ENCODE measurements at places on chromosomes 3 and 15. TPM values are rescaled to one million over a fixed set of nuclear protein-coding genes. Genes with fewer than 3 reads are reported as not detected.

RPSA gene
- total RNA-seq, result 890 TPM

SRP14 gene
- total RNA-seq, result 299 TPM

CAMK1 gene
- 50.9 TPM for total RNA-seq

MUC13 gene
- not detected for total RNA-seq

ACTR8 gene
- total RNA-seq, result 16.7 TPM

DPPA2 gene
- total RNA-seq, result not detected

HEMK1 gene
- total RNA-seq, result 6.5 TPM

NTRK3 gene
- 3.6 TPM for total RNA-seq

MANF gene
- 34.5 TPM for total RNA-seq

DNA sequence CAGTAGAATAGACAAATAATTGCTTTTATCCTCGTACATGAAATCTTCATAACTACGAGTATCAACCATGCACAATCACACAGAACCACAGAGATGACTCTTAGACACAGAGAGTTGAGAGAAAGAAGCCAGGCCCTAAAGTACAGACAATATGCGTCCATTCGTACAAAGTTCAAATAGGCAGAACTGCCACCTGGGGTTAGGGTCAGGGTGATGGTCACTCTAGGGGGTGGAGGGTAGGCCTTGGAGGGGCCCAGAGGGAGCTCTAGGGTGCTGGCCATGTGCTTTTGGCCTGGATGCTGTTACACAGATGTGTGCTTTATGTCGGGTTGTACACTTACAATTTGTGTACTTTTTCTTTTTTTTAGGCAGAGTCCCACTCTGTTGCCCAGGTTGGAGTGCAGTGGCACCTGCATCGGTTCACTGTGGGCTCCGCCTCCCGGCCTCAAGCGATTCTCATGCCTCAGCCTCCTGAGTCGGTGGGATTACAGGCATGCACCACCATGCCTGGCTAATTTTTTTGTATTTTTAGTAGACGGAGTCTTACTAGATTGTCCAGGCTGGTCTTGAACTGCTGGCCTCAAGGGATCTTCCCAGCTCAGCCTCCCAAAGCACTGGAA is 65.9 kb upstream of the KLF13 start:
- no peak for DNase-seq

DNA sequence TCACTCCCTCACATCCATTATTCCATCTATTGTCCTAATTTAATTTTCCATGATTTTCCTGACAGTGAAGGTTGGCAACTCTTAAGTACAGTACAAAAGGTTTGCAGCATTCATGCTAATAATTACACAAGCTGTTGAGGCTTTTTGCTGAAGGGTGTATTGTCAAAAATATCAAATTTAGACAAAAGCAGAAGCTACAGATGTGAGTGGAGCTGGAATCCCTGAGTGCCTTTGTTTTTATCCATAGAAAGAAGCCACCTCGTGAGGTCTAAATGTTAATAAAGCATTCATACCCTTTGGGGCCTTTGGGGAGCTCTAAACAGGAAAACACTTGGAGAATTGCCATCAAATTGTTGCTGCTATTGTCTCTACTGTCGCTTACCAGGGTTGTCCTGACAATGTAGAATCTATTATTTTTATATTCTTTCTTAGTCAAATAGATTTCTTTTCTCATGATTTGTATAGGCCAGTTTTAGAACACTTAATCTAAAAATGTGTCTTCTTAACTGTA is 185.8 kb upstream of the ROBO1 start:
- DNase-seq, result no peak

- DNase-seq, result no peak
Measured at GRCh38 chr3:100023595-100023994, 90.7 kb downstream of the FILIP1L start.

- DNase-seq, result no peak
Measured at GRCh38 chr3:121660356-121661171, at the start of gene HCLS1. TSS of gene HCLS1 (minus strand) at chr3:121660903. CDS start at chr3:121658347, 2,556 bp downstream.

DNA sequence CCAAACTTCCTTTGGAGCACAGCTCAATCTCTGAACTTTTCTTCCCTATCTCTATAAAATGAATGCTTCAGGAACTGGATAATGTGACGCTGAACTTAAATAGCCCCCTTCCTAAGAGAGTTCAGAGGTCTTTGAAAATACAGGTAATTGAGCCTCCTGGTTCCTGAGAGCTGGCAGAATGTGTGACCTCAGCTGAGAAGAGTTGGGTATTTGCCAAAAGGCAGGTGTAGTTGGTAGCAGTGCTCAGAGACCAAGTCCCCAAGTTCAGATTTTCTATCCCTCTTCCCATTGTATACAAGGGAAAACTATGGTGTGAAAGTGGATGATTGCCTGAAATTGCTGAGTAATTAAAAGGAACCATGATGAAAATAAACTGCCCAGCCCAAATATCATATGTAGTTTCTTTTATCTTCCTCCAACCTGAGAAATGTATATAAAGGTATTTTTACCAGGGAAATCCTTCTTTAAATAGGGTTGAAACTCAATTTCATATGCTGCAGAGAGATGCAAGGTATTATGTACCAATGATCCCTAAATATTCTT is 154.6 kb upstream of the ICE2 start:
- DNase-seq, result no peak

DNA sequence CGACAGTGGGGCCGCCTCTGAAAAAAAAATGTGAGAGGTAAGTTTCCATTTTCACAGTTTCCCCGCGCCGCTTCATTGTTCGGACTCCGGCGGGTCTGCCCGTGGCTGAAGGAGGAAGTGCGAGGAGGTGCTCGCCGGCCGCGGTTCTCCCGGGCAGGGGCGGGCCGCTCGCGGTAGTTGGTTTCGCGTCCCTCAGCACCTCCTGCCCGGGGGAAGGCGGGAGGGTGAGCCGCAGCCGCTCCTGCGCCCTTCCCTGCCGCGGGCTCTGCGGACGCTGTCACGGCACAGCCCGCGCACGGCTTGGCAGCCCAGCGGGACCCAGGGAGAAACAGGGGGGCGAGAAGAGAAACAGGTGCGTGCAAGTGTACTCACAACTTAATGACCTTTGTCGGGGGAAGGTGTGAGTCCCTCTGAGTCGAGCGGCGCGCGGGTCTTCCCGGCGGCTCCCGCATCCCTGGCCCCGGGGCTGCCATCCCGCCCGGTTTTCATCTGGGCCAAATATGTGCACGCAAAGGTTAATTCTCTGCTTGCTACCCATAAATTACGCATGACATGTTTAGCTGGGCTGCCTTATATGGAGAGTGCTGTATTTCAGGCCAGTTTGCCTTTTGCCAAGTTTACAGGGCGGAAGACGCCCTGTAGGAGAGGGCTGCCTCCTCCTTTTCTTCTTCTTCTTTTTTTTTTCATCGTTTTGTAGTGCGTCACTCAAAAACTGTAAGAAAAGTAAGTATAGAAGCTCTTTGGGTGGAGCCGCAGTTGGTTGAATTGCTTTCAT is 514 bp downstream of the MBNL1 start:
- no peak for DNase-seq

GRCh38 chr3:87088993-87089841 is 98.3 kb upstream of the VGLL3 start:
- no peak for DNase-seq

GRCh38 chr15:22942877-22943276 is 37.3 kb downstream of the CYFIP1 start:
- DNase-seq, result no peak

GRCh38 chr3:114428044-114428595 is 134.3 kb downstream of the TIGIT start:
- no peak for DNase-seq

DNA sequence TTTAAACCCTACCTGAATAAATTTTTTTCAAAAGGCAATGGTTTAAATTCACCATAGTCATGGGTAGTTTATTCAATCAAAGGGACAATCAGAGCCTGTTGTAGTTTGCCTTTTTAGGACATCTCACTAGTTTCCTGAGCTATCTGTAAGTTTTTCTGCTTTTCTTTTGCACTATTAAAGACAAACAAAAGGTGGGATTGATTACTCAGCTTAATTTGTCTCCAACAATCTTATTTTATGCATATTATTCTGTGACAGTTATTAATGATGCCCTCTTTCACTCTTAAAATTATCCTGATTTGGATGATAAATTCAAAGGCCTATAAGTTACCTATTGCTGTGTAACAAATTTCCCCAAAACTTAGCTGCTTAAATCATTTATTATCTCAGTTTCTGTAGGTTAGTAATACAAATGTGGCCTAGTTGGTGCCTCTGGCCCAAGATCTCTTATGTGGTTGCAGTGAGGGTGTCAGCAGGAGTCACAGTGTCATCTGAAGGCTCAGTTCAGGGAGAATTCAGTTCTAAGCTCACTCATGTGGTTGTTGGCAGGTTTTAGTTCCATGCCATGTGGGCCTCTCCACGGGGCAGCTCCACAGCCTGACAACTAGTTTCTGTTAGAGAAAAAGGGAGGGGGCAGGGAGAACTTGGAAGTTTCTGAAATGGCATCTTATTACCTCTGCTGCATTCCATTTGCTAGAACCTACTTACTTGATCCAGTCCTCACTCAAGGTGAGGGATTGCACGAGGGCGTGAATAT is 16.0 kb downstream of the ARMC8 start:
- DNase-seq, result no peak

GRCh38 chr3:126456766-126457388 is 18.8 kb downstream of the ZXDC start:
- DNase-seq, result no peak

DNA sequence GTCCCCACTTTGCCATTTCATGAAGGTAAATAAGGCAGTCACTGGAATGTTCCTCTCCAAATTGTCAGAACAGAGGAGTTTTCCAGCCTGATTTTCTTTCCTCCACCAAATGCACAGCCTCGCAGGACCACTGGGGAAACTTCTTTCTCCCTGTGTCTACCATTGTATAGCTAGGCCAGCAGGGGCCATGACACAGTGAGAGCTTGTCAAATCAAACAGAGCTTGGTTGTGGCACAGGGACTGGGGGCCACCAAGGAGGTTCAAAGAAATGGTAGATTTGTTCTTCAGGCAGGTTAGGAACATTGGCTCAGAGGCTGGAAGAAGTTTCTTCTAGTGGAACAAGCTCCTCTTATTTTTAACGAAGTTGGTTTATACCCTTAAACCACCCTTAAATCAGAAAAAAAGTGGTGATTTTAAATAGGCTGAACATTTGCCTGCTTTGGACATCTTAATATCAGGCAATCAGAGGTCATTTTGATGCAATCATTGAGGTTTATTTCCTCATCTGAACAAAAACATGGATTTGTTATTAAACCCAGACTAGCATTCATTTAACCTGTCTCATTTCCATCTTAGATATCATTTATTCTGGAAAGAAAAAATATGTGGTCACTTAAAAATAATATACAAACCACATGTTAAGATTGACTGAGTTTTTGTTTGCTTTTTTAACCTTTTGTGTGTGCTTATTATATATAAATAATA is 105.6 kb downstream of the GTPBP8 start:
- no peak for DNase-seq

DNA sequence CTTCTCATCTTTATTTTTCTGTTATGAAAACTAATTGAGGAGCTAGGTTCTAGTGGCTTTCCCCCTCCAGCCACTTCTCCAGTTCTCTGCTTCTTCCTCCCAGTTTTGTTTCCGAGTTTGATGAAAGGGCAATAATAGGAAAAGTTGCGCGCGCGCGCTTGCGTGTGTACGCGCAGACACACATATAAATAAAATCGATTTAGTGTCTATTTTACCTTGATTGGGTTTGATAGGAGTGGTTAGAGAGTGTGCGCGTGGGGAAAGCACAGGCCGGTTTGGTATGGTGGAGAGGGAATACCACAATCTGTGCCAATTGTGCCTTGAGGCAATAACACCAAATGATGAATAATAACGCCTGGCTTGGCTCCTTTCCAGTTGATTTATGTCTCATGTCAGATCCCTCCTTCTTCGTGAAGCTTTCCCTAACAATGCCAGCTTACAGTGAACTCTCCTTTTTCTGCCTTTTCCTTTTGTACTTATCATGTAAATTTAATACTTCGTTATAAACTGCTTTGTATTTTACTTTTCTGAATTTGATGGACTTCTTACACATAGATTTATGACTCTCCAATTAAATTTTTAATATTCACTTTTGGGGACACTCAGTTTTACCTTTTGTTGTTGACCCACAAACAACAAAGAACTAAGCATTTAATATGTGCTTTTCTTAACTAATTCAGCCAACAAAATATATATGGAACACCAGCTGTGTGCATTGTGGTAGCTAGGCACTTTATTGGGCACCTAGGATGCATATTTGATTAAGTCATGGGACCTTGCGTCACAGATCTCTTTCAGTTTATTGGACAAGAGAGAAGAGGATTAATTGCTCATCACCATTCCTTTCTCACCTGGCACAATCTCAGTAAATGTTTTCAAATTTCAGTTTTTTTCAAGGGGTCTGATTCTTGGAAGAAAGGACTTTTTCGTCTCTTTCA is 1.7 kb downstream of the TIPARP start:
- peak; percentile 36 for DNase-seq

- DNase-seq, result no peak
Measured at GRCh38 chr15:50066202-50066601, 52.8 kb downstream of the ATP8B4 start.

- no peak for DNase-seq
Measured at GRCh38 chr3:184160456-184160855, 5.3 kb downstream of the DVL3 start.
